ENCODE measurements at places on chromosomes 11 and 22.

GRCh38 chr22:25113316-25113721 is 86.3 kb upstream of the CRYBB3 start:
- no peak for DNase-seq

DNA sequence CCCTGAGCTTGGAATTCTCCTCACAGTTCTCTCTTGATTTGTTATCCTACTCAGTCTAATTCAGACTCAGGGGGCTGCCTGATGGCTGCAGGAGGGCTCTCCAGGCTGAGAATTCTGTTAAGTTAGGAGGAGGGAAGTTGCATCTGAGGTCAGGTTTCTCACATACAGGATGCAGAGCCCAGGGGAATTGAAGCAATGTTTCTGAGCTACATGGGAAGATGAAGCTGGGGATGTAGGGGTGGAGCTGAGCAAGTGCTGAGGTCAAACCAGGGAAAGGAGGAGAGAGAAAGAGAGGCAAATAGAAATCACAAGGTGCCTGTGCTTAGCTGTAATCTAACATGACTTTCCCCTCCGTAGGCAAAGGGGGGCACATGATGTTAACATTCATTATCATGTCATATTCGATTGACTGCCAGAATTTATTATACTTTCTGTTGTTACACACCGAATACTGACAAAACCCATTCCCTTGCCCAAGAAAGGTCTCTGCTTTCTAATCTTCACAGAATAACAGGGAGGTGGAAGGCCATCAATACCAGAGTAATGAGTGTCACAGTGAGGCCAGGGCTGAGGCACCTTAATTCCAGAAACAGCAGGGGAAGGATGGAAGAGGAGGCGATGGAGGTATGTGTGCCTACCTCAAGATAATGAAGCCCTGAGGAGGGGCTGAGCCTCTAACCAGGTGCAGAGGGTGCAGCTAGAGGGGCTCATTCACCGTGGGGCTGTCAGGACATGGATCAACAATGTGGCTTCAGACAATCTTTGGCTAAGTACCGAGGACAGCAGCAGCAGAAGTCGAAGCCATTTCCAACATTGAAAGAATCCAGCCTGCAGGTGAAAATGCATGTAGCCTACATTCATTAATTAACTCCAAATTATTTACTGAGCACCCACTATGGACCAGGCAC is 205.4 kb upstream of the SNX19 start:
- DNase-seq, result no peak

DNA sequence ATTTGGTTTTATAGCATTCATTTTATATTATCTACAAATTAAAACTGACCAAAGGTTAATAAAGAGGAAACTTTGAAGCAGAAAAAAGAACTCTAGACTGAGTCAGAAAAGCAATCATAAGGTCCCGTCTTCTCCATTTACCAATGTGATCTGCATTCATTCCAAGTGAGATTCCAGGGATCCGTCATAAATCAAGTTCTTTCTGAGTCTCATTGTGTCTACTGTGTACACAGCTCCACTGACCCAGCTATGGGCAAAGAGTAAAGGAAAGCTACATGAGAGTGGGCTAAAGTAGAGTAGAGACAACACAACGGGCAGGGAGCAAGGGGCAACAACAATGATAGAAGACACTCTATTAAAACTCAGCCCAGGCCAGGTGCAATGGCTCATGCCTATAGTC is 15.3 kb downstream of the FAM168A start:
- no peak for DNase-seq

GRCh38 chr11:131600628-131601027 is 230.2 kb downstream of the NTM start:
- no peak for DNase-seq

- DNase-seq, result no peak
These were observed 259.5 kb downstream of the CADM1 start for GRCh38 chr11:115244758-115245157.

DNA sequence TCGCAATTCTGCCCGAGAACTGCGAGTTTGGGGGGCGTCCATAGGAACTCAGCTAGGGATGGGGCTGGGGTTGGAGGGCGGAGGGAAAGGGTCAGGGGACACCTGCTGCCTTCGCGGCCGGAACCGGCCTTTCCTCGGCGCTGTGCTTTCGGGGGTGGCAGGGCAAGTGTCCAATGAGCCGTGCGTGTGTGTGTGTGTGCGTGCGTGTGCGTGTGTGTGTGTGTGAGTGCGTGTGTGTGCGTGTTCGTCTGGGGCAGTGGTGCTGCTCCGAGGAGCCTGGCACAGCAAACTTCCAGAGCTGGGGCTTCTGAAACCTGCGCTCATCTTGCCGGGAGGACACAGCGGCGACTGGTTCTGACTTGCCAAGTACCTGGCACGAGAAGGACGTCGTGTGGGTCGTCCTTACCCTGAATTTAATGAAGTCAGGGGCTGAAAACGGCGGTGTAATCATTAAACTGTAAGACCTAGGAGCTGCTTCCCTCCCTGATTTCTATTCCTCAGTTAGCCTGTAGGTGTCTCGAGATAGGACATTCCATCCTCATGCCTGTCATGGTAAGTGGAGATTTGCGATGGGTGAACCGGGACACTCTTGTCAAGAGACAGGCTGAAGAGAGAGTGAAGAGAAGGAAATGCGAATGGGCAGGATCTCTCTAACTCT is 27.0 kb upstream of the AMOTL1 start:
- no peak for DNase-seq

- no peak for DNase-seq
These were observed 69.2 kb downstream of the BLID start for GRCh38 chr11:122046846-122047245.

- DNase-seq, result no peak
These were observed 2.4 kb downstream of the ASPHD2 start for GRCh38 chr22:26431261-26431995.

DNA sequence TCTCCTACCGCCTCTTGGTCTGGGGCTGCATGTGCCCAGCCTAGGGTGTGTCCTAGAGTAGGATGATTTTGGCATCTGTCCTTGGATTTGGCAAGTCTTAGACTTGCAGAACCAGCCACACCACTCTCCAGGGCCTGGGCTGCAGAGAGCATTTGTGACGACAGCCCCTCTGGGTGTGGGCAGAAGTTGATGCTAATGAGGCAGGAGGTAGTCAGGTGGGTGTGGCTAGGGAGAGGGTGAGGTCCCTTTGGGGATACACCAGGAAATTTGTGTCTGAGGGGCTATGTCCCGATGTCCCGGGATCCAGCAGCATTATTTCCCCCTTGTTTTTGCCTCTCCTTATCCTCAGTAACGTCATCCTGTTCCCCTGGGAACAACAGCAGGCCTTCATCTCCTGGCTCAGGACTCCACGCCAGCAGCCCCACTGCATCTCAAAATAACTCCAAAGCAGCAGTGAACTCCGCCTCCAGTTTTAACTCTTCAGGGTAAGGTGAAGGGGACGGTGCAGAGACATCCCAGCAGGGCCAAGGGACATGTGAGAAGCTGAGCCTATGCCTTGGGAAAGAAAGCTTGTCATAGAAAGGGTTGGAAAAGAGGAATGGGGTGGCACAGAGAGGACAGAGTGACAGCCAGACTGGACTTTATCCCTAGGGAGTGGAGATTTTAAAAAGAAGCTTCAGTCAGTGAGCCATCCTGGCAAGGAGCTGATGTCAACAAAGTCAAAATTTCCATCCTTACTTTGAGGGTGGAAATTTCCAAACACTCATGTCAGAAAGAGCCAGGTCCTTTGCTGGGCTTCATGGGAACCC is 8.0 kb upstream of the TLCD5 start:
- no peak for DNase-seq

DNA sequence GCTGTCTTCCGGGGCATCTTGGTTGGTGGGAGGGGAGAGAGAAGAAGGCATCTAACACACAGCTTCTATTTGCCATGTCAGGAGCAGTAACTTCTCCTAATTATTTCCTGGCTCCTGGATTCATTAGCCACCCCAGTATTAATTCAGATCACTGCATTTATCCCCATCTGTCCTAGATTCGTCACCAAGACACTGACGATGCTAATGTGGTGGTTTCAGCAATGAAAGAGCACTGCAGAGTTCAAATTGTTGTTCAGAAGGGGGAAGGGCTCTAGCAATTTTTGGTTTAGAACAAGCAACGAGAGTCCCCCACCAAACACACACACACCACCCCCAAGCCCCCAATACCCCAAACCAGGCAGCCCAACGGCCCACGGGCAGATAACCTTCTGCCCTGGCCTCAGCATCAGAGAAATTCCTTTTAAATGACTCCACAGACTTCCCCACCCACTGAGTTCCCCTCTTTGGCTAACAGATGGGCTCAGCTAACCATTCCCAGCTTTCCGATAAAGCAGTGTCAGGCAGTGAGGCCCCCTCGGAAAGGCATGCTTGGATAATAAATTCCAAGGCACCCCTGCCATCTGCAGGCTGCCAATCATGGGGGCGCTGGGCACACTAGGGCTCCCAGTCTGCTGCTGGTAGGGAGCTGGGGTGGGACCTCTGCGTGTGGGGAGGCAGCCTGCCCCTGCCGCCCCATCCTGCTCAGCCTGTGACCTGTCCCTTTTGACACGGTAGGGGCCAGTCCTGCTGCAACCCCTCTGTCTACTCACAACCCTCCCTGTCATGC is 453.5 kb downstream of the MIAT start:
- no peak for DNase-seq

DNA sequence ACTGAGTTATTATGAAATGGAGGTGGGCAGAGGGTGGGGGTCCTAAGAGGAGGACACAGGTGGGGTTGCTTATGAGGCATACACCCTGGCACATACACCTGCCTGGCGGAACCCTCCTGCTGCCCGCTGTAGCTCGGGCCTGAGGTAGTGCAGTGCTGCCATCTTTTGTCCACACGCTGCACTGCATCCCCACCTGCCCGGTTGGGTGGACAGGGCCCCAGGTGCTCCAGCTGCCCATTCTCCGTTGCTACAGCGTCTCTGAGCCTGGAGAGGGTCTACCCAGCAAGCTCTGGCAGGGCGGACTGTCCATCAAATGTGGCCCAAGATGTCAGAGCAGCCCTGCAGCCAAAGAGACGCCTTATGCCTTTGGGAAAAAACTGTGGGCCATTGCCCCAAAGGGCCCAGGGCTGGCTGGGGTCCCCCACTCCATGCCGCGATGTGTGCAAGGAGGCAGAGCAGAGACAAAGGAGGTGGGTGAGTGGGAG is 131.2 kb downstream of the BUD13 start:
- DNase-seq, result no peak

GRCh38 chr11:72338266-72338665 is 94.3 kb upstream of the PHOX2A start:
- no peak for DNase-seq

GRCh38 chr22:45972889-45973253 is 4.1 kb downstream of the WNT7B start:
- DNase-seq, result no peak

DNA sequence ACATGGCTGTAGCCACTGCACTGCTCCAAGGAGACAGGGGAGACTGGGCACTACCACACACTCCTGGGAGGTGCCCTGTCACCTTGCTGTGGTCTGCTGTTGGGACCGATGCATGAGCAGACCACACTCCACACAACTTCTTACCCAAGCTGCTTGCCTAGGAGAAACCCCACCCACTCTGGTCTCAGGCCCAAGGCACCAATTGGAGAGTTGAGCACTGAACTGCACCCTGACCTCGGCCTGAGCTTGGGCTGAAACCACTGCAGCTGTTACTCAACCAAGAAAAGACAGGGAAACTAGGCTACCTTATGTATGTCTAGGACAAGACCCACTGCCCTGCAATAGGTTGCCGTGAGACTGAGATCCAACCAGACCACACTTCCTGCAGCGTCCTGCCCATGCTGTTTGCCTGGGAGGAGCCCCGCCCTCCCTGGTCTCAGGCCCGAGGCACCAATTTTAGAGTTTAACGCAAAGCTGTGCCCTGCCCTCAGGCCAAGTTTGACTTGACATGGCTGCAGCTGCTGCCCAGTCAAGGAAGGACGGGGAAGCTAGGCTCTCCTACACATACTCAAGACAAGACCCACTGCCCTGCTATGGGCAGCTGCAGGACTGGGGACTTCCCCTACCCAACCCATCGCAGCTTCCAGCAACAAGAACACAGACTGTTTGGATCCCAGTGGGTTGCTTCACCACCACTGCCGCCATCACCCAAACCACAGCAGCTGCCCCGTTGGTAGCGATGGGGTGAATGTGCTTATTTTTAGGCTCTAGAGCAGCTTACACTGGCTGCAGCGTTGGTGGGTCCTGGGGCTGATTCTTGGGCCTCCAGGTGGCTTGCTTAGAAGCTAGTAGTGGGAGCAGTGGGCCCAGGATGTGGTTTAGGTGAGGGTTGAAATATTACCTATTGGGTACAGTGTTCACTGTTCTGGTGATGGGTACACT is 66.8 kb downstream of the BRD1 start:
- no peak for DNase-seq

DNA sequence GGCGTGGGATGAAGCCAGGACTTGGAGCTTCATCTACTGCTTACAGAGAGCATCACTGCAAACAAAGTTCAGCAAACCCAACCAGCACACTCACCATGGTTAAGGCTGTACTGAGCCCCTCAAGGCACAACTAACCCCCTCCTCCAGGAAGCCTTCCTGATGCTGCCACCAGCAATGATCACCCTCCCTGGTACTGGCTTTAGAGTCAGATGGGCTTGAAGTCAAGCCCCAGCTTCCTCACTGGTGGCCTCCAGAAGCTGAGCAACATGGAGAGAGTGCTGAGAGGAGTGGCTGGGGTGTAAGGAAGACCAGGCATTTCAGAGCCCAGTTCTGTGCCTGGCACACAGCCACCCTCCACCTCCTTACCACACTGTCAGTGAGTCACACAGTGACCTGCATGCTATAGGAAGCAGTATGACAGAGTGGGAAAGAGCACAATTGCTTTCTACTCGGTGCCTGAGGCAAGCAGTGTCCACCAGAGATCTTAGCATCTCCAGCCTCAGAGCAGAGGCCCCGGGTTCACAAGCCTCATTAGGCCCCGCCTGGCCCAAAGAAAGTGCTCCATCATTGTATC is 24.7 kb upstream of the BAIAP2L2 start:
- peak; percentile 65 for DNase-seq

GRCh38 chr11:66692446-66692845 is 14.8 kb upstream of the RBM4B start:
- DNase-seq, result no peak
